Right hindlimb (tissue), 1 donor: ENCODE measurements at places on chromosomes 6 and 20.
A peak's percentile ranks its signal among the peaks of the same experiment; 100 is the strongest.

DNA sequence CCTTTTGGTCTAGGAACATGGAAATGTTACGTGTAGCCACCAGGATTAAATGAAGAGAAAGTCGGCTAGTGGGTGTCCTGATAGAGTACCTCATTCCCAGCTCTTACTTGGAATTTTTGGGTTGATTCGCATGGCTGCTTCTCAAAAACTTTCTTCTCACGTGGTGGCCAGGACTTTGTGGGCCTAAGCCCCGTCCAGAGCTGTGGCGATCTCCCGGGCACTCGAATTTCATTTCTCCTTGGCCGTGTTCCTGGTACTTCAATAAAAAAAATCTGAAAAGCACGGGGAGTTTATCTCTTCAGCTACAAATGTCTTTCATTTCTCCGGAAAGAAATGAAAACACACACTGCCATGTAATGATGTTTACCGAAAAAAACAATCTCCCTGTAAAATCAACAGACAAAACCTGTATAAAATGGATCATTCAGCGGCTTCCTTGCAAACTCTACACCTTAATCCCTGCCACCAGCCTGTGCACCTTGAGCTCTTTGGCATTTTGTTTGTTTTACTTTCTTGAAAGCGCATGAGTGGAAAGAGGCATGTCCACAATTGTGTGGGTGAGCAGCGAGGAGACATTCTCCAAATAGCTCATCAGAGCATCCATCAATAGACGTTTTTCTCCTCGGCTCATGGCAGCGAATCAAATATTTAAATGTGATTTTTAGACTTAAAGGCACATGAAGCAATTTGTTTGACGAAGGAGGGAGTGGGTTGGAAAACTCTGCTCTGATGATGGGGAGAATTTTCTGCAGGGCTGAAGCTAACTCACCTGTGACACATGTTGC, 173.1 kb downstream of the TFAP2C start:
- no peak for DNase-seq

- DNase-seq: peak; percentile 35
Observed at GRCh38 chr6:43016176-43016942, 2.3 kb downstream of the KLHDC3 start.

- no peak for DNase-seq
Observed at GRCh38 chr6:155481215-155481614, 25.6 kb upstream of the NOX3 start.

DNA sequence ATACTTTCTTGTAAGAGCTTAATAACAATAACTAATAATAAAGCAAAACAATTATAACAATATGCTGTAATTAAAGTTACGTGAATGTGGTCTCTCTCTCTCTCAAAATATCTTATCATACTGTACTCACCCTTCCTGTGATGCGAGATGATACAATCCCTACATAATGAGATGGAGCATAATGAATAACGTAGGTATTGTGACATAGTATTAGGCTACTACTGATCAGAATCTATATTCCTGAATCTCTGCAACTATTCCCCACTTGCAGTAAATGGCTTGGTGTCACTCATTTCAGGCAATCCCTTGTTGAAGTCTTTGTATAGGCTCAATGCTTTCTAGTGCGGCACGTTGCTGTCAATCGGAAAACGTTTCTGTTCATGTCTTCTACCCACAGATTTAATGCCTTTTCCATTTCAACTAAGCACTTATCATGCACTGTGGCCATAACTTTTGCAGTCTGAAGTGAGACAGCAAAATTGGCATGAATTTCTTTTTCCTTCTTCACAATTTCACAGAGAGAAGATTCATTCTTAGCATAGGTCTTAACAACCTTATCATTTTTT, 32.3 kb downstream of the MOXD1 start:
- no peak for DNase-seq

DNA sequence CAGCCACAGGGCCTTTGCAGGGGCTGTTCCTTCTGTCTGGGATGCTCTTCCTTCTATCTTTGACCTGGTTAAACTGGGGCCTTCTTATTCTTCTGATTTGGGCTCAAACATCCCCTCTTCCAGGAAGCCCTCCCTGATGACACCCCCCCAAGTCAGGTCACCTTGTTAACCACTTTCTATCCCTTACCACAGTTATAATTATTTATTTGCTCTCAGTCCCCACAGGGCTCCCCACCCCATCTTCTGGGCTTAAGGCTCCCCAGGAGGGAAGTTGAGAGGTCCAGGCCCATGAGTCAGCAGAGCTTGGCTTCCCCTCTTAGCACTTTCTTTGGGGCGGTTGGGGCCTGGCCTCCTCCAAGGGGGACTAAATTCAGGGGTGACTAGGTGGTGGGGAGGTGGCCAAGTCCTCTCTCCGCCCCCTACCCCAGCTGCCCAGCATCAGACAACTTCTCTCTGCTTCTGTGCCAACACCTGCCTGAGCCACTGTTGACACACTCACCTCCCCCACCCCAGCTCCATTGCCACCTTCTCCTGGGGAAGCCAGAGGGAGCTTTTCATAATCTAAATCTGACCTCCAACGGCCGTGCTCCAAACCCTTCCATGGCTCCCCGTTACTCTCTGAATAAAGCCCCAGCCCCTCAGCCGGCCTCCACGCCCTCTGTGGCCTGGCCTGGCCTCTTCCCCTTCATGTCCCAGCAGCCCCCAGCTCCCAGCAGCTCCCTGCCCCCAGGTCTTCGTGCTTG, 70.0 kb downstream of the CEBPB start:
- no peak for DNase-seq

DNA sequence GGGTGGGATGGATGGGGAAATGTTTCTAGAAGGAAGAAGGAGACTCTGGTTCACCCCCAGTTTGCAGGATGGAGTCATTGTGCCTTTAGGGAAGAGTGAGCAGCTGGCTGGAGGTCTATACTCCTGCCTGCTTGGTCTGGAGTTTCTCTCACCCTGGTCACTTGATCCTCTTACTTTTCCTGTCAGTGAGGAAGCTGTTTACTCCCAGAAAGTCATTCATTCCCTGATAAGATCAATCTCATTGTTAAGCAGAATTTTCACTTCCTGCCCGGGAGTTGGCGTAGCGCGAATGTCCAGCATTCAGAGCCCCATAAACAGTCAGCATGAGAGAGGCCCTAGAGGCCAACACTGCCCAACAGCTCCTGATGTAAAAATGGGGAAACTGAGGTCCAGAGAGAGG, 70.4 kb upstream of the SIRPA start:
- DNase-seq: no peak

- no peak for DNase-seq
Observed at GRCh38 chr20:16514140-16514539, 59.1 kb downstream of the KIF16B start.

DNA sequence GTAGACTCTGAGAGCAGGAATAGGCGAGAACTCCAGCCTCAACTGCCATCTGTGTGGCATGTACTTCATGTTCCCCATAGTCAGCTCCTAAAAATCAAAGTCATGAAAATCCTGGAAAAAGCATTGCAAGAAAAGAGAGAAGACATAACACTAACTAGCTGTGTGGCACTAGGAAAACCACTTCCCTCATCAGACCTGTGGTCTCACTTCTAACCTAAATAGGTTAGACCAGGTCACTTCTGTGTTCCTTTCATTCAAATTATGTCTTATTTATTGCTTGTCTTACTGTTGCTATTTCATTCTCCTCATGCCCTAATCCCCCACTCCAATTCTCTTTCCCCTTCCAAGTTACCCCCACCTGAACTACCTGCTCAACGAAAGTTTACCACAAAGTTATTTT, 70.2 kb downstream of the TNFRSF21 start:
- DNase-seq: no peak

GRCh38 chr20:2144850-2145249, 43.2 kb downstream of the STK35 start:
- DNase-seq: no peak

GRCh38 chr6:42629845-42630244, 66.0 kb downstream of the UBR2 start:
- DNase-seq: no peak

- peak; percentile 42 for DNase-seq
Observed at GRCh38 chr20:58233881-58234528, 5.6 kb upstream of the ANKRD60 start.

GRCh38 chr6:10248378-10248843, 166.5 kb downstream of the TFAP2A start:
- DNase-seq: no peak

GRCh38 chr20:571754-572441, 28.3 kb upstream of the CSNK2A1 start:
- DNase-seq: peak; percentile 90

DNA sequence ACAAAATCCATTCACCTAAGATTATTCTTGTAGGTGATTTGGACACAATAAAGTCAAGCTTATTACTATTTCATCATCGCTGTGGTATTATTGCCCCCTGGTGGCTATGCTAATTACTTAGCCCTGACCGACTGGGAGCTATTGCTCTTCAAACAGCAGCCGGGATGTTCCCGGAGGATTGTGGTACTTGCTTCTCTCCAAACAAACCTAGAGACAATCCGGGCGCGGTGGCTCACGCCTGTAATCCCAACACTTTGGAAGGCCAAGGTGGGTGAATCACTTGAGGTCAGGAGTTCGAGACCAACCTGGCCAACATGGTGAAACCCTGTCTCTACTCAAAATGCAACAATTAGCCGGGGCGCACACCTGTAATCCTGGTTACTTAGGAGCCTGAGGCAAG, 15.4 kb upstream of the STMND1 start:
- peak; percentile 58 for DNase-seq

DNA sequence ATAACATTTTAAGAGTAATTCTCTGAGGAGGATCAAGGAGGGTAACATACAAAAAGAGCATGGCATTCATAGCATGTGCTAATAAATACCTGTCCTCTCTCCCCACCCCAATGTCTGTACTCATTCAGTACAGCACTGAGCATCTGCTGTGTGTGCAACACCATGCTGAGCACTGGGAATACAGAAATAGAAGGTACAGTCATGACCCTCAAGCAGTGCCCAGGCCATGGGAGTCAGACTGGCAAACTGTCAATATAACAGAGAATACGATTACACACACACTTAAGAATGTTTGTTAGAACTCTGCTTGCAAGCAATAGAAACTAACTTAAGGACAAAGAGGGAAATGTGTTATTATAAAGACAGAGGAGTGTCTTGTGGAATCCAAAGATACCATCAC, 24.7 kb upstream of the ZFAND3 start:
- DNase-seq: no peak

- DNase-seq: no peak
Observed at GRCh38 chr6:62042429-62042828, 243.6 kb downstream of the KHDRBS2 start.

GRCh38 chr6:73803562-73804241, 107.7 kb downstream of the CD109 start:
- peak; percentile 53 for DNase-seq

DNA sequence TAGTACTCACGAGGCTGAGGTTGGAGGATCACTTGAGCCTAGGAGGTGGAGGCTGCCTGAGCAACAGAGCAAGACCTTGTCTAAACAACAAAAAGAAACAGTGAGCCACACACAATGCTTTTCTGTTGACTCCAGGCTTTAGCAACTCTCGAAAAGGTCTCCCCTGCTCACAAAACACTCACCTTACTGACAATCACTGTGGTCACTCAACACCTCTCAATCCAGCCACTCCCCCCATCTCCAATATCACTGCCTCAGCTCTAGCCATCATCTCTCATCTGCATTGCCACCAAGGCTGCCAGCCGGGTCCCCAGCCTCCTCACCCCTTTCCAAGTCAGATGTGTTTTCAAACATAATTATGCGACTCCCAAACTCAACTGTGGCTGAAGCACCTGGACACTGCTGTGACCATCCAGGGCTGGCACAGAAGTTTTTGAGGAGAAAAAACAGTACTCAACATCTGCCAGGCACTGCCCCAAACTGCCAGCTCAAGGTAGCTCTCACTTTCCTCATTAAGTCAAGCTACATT, 218.0 kb upstream of the ARID1B start:
- DNase-seq: no peak

GRCh38 chr20:62644044-62644795, 1.9 kb downstream of the SLCO4A1 start:
- DNase-seq: no peak

DNA sequence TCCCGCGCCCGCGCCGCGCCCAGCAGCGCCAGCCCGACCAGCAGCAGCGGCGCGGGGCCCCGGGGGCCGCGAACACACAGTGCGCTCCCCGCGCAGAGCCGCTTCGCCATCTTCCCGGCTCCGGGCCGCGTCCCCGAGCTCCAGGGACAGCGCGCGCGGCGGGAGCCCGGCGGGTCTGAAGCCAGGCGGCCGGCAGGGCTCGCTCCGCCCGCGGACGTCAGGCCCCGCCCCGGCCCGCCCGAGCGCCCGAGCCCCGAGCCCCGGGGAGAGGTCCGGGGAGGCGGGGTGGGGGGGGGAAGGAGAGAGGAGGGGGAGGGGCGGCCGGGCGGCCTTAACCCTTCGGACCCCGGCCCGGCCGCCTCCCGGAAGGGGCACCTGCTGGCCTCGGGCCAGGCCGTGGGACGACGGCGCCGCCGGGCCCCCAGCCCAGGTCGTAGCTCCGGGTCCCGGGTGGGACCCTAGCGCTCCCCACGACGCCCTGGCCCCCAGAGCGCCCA, at the start of gene LAMA5:
TSS of gene LAMA5 (minus strand) at position 177 of the 497 bp plus-strand sequence. CDS start at position 110, 67 bp downstream.
- DNase-seq: peak; percentile 47

DNA sequence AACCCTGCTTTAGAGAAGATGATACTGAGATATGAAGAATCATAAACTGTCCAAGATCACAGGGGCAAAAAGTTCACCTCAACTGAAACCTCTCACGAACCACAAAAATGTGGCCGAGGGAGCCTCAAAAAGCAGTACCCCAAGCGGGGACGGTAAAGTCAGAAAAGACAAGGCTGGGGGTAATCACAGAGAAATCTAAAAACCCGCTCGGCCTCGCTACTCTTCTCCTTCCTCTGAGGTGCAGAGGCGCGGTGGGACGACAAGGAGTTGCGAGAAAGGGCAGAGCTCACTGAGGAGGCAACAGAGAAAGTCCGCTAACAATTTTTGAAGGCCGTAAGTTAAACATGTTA, 356 bp upstream of the IRAK1BP1 start:
- DNase-seq: no peak

DNA sequence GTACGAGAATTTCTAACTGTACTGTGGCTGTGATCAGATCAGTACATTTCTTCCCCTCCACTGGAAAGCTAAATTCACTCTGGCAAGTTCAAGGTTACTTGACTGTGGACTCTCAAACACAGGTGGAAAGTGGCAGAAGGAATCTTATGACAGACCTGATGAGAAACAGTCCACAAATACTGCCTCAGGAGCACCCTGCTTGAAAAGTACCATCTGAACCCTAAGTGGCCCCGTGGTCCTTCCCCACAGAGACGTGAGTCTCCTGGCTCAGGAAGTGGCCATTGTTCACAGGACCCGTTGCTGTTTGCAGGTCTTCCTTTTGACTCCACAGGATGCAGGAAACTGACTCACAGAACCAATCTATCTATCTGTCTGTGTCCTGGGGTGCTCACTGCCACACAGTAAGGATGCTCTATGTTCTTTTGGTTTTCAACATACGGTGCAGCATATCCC, 47.5 kb upstream of the NHSL1 start:
- no peak for DNase-seq
